ENCODE measurements at places on chromosomes 12 and 14.

DNA sequence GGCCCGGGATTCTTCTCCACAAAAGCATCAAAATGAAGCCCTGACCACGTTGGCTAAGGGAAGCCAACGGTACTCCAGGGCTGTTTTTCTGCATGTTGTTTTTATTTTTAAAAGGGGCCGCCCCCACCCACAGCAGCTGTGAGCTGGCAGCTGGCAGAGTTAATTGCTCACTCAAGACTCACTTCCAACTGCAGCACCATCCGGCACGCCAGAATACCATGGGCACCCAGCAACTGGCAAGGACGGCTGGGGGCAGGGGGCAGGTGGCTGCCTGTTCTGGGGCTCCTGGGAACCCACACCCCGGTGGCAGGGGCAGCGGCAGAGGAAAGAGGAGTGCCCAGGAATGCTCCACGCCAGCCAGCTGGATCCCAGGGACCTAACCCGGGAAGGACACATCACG is 44.3 kb downstream of the NCOR2 start:
- no peak for DNase-seq

GRCh38 chr12:110266381-110266960 is 14.6 kb upstream of the ATP2A2 start:
- no peak for DNase-seq

DNA sequence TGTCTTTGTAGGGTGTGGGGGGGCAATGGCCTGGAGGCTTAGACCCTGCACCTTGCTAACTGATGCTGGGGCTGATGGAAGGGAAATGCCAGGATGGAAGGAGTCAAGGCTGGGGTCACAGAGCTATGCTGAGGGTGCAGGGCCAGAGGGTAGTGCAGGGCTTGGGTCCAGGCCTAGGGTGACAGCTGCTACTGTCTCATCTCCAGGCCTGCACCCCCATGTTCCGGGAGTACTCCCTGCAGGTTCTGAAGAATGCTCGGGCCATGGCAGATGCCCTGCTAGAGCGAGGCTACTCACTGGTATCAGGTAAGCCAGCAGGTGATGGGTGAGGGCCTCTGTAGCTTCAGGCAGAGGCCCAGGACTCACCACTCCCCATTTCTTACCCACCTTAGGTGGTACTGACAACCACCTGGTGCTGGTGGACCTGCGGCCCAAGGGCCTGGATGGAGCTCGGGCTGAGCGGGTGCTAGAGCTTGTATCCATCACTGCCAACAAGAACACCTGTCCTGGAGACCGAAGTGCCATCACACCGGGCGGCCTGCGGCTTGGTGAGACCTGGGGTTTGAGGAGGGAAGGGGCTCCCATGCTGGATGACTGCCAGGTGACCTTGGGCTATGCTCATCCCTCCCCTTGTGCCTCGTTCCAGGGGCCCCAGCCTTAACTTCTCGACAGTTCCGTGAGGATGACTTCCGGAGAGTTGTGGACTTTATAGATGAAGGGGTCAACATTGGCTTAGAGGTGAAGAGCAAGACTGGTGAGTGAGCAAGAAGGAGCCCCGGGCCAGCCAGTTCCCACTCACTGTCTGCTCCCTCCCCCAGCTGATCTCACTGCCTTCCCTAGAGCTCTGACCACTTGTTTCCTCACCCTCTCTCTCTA is 4.1 kb downstream of the SHMT2 start:
- DNase-seq, result no peak

DNA sequence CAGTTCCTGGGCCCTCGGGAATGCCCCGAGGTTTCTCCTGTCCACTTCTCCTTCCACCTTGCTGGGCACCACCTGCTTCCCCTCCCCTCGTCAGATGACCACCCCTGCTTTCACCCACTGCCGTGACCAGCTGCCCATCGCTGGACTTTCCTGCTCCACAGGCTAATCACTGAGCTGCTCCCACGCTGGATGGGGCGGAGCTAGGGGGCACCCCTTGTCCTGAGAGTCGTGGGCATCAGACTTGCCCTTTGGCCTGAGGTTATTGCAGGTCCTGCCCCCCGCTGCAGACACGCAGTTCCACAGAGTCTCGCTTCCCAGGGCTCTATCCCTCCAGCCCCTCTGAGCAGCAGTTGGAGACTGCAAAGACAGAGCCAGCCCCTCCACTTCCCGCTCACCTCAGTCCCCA is 427 bp downstream of the SLC6A12 start:
- no peak for DNase-seq

DNA sequence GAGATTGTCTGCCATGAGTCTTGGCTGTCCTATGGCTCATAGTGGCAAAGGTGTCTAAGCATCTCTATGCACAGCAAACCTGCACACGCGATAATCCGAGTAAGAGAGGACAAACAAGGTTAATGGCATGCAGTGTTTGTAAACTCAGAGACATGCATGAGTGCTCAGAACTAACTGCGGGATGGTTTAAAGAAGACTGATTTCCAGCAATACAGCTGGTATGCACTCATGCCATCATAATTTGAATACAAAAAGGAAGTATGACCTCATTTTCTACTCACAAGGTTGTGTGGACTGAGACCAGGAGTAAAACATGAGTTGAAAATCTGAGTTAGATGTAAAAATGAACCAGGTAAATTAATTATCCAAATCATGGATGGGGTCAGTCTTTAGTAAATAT is 16.6 kb upstream of the TCP11L2 start:
- no peak for DNase-seq

Measured in AG04449 (cell line).